ENCODE measurements at places on chromosomes 7 and 10.
A peak's percentile ranks its signal among the peaks of the same experiment; 100 is the strongest.

- DNase-seq, result no peak
Observed at GRCh38 chr10:80476685-80477084, 22.6 kb downstream of the TSPAN14 start.

GRCh38 chr7:155448632-155449007 is 9.3 kb upstream of the EN2 start:
- DNase-seq, result no peak

DNA sequence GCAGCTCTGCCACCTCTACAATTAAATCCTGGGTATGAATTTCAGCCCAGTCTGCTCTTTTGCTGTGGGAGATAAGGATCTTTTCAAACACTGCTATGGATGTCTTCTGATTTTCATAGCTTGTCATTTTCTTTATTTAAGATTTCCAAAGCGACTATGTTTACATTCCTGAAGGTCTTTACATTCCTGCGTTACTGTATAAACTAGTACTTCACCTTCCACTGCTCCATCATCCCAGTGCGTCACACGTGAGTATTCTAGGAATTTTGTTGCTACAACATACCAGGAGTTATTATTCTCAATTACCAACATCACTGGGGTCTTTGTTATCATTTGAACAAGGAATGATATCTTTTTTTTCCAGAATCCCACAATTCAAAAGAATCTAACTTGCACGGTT is 944.7 kb downstream of the SORCS3 start:
- DNase-seq, result no peak

GRCh38 chr7:97499204-97499603 is 232.7 kb upstream of the TAC1 start:
- DNase-seq, result no peak

DNA sequence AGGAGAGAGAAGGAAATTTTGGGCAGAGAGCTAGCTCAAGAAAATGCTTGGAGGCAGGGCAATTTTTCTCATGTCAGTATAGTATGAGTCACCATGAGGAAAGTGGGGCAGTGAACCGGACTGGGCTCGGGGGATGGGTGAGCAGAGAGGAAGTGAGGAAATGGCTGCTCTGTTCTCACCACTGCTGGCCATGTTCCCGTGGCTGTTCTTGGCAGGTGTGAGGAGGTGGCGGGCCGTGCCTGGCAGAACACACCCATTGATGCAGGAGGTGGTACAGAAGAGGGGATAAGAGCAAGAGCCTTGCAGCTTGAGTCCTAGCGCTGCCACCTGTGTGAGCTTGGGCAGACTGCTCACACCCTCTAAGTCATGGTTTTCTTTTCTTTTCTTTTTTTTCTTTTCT is 304.4 kb upstream of the LYZL1 start:
- no peak for DNase-seq

GRCh38 chr10:102599565-102600327 is 44.5 kb upstream of the TRIM8 start:
- DNase-seq, result no peak

GRCh38 chr10:102628451-102628911 is 15.8 kb upstream of the TRIM8 start:
- DNase-seq, result no peak

DNA sequence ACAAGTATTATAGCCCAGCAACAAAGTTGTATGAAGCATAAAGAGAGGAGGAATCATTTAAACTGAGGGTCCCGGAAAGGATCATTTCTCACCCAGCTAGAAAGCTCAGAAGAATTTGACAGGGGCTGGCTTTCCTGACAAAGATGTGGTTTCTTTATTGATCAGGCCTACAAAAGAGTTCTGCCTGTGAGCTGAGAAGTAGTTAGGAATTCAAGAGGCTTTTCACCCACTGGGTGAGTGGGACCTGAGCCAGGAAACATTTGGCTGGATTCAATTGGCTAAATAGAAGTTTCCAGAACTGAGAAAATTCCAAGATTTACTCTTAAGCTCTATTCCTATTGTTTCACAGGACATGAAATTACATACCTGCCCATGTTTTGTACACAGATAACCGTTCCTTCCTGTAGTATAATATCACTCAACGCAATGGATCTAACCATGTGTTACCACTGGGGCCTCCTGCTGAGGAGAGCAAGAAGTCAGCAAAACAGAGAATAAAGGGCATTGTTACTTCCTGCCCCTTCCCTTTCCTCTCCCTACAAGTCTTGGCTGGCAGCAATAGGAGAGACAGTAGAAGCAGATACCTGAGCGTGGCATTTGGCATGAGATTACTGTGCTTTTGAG is 53.9 kb upstream of the PAPSS2 start:
- no peak for DNase-seq

DNA sequence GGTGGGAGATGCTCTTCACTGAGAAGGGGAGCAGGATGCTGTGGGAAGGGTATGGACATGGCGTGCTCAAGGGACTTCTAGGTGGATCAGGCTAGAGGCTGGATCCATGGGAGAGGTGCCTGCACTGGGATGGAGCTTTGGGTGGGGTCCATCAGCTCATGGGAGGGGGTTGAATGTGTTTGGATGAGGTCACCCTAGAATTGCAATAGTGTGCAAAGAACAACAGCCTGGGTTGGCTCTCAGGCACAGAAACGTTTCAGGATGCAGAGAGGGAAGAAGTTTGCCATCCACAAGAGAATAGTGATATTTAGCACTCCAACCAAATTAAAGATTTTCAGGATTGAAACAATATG is 66.1 kb downstream of the SNX10 start:
- DNase-seq, result no peak

- DNase-seq, result no peak
Observed at GRCh38 chr7:54921116-54921515, 97.7 kb upstream of the EGFR start.

- no peak for DNase-seq
Observed at GRCh38 chr7:114627231-114627630, 212.6 kb downstream of the FOXP2 start.

DNA sequence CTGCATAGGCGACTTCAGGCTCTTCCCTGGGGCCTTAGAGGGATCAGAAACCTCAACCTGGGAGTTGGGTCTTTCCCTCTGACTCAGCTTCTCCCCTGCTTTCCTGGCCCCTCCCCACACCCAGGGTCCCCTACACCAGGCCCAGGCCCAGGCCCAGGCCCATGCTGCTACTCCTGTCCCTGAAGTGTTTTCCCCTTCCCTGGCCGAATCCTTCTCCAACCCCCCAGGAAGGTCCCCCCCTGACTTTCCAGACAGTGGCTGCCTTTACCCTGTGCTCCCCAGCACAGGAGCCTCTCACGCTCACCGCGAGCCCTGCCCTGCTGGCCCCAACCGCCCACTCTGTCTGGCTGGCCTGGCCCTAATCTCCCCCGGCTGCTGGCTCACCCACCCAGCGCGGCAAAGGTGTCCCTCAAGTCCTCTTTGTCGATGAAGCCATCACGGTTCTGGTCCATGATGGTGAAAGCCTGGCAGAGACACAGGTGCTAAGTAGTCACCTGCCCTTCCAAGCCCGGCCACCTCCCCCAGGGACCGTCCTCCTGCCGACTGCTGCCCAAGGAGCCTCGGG is 6.4 kb downstream of the MYL10 start:
- DNase-seq, result no peak

- DNase-seq, result no peak
Observed at GRCh38 chr7:128939861-128940410, 2.2 kb downstream of the IRF5 start.

DNA sequence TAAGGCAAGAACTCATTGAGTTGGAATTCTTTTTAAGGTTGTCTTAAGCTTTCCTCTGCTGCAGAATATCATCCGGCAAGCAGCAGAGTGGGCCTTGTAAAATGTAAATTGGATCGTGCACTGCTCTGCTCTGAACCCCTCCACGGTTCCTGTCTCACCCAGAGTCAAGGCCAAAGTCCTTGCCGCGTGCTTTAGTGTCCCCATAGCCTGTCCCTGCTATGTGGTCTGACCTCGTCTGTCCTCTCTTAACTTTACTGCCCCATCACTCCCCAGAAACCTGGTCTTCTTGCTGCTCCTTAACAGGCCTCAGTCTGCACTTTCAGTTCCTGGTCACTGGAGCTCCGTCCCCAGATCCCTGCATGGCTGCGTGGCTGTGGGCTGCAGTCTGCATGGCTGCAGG is 121.6 kb upstream of the SDK1 start:
- DNase-seq, result no peak

GRCh38 chr10:110812583-110812982 is 59.1 kb upstream of the PDCD4 start:
- DNase-seq, result no peak

GRCh38 chr7:32073533-32073932 is 3.3 kb upstream of the PDE1C start:
- DNase-seq, result no peak

DNA sequence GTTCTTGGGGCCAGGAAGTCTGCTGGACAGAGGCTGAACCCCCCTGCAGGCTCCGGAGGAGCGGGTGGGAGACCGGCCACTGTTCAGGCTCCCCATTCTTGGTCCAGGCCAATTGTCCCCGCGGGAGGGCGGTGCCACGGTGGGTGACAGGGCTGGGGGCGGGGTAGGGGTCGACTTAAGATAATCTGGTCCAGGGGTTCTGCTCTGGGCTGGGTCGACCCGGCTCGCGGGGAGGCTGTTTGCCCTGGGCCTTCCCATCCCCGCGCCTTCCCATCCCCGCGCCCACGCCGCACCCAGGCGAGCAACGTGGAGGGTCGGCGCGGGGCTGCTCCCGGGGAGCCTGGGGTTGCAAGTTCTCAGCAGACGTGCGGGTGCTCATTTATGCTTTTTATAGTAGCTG is 7.3 kb upstream of the GLRX3 start:
- no peak for DNase-seq

DNA sequence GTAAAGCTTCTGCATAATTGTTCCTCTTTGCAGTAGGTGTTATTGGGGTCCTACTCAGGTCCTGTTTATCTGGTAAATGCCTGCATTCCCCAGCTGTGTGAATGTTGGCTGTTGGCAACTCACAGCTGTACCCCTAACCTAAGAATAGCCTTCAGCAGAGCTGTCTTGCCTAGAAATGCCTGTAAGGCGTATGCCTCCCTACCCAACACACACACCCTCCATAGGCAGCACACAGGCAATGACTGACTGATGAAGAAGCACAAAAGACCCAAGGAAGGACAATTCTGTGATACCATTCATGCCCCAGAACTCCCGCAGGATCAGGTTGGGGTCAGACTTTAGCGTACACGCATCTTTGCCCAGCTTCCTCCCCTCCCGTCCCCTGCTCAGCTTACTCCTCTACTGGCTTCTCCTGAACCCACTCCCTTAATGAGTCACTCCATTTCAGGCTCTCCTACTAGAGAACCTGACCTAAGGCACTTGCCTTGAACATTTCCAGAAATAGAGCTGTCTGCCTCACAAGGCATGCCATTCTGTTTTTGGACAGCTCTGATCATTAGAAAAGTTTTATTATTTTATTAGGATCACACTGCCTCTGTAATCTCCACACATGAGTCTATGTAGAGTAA is 99.2 kb upstream of the PIK3CG start:
- DNase-seq, result no peak

- peak; percentile 90 for DNase-seq
Observed at GRCh38 chr10:125160856-125161706, 718 bp upstream of the CTBP2 start.

GRCh38 chr10:71150796-71151195 is 61.6 kb upstream of the UNC5B start:
- DNase-seq, result no peak
